ENCODE measurements at places on chromosomes 11 and 22.

- no peak for DNase-seq
These were observed 21.8 kb upstream of the EIF3M start for GRCh38 chr11:32561835-32562234.

GRCh38 chr11:19311308-19312030 is 70.7 kb upstream of the E2F8 start:
- no peak for DNase-seq

DNA sequence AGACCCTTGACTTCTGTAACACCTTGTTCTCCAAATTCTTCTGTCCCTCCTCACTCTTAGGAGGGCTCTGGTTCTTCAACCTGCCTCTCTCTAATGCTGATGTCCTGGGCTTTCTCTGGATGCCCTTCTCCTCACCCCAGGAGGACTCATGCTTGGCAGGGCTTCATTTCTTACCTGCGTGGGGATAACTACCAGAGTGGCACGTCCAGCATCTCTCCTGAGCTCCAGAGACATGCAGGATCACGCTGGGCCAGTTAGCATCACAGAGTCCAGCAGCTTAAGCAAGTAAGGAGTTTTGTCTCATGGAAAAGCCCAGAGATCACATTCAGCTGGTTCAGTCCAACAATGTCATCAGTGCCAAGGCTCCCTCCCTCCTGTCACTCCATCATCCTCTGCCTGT is 36.4 kb downstream of the RTL6 start:
- DNase-seq, result no peak

DNA sequence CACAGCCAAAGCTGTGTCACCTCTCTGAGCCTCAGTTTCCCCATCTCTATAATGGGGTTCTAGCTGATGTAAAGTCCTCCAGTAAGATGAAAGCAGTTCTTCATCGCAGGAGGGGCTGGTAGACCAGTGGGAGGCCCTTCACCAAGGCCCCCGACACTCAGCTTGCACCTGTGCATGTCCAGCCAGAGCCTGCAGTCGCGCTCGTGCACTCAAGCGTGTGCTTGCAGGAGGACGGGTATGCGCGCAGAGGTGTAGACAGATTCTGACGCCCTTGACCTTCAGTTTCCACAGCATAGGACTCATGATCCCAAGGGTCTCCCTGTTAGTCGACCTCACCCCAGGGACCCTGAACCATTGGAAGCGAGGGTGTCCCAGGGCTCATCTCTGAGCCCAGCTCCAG is 633.7 kb downstream of the TBC1D22A start:
- DNase-seq, result no peak

DNA sequence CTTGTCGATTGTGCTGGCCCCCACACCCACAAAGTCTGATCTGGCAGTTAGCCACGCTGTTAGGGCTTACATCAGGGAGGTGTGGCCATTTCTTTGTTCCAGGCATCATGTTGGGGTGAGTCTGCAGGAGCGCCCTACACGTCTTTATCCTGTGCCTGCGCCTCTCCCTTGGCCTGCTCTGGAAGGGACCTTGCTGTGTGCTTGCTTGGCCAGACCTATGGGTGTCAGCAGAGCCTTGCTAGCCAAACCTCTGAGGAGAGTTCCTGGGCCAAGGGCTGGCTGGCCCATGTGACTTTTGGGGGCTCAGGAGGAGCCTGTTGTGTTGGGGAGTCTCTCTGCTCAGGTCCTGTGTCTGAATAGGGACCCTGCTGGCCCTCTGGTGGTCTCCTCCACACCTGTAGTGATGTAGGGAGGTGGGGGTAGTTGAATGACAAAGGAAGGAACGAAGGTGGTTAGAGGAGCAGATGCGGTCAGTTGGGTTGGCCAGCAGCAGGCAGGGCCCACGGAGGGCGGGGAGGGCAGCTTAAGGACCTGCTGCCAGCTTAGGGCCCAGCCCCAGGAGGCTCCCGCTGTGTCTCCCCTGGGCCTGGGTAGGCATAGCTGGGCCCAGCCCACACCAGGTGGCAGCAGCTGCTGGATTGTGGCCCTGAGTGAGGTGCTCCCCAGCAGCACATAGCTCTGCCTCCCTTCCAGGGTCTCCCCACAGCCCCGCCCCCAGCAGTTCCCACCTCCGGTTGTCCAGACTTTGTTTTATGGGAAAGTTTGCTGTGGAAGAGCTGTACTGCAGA is 7.9 kb downstream of the PPIL2 start:
- no peak for DNase-seq

DNA sequence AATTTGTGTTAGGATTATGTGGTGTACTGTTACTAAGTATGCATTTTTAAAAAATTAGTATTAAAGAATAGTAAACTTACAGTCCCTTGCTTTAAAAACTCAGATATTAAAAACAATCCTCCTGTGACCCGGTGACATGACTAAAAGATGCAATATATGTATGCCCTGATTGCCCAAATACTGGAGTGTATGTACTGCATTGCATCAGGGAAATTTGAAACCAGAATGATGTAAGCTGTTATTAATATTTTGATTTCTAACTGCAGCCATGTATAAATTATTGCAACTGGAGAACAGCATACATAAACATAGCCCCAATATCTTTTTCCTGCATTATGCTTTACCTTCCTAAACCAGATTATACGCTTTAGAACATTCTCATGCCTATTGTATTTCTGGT is 3.7 kb upstream of the HSPA8 start:
- DNase-seq, result no peak

GRCh38 chr11:65307298-65308229 is 7.1 kb upstream of the CDC42EP2 start:
- DNase-seq, result no peak

DNA sequence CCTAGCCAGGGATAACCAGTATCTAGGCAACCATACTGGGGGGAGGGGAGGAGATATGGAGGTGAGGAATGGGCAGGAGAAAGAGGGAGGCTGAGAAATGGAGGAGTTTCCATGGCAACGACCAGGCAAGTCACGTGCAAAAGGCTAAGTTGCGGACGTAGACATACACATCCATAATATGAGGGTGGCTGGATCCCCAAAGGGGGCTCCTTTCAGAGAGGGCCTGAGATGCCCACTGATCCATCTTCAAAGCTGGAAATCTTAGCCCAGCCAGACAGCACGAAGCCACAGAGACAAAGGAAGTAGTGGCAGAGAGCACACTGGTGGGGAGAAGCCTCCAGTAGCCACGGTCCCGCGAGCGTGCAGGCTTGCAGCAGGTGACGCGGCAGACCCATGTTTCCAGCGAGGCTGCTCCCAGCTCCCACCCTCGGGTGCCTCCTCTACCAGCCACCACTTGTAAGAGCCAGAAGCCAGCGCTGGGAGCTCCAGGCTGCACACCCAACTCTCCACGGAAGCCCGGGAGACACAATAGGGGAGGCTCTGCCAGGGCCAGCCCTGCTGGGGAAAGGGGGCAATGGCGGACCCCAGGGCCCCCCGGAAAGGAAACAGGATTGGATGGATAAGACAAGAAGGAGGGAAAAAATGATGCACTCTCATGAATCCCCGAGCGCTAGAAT is 938 bp downstream of the FXYD6 start:
- no peak for DNase-seq

- DNase-seq, result no peak
These were observed 61.5 kb downstream of the SYN3 start for GRCh38 chr22:32996702-32997101.

GRCh38 chr11:107017433-107018218 is 650 bp downstream of the GUCY1A2 start:
- DNase-seq, result no peak

GRCh38 chr11:68872216-68873003 is 30.7 kb upstream of the CPT1A start:
- no peak for DNase-seq

GRCh38 chr11:61967924-61968757 is 707 bp upstream of the FTH1 start:
- DNase-seq, result peak; percentile 6

DNA sequence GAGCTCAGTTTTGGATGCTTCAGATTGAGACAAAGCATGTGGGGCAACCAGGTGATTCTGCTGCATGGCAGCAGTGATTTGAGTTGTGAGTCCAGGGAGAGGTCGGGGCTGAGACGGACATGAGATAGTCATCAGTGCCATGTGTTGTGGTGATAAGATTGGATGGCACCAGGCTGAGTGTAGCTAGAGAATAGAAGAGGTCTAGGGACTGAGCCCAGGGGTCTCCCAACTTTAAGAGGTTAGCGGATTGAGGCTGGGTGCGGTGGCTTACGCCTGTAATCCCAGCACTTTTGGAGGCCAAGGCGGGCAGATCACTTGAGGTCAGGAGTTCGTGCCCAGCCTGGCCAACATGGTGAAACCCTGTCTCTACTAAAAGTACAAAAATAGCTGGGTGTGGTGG is 6.3 kb upstream of the CTSD start:
- DNase-seq, result no peak

DNA sequence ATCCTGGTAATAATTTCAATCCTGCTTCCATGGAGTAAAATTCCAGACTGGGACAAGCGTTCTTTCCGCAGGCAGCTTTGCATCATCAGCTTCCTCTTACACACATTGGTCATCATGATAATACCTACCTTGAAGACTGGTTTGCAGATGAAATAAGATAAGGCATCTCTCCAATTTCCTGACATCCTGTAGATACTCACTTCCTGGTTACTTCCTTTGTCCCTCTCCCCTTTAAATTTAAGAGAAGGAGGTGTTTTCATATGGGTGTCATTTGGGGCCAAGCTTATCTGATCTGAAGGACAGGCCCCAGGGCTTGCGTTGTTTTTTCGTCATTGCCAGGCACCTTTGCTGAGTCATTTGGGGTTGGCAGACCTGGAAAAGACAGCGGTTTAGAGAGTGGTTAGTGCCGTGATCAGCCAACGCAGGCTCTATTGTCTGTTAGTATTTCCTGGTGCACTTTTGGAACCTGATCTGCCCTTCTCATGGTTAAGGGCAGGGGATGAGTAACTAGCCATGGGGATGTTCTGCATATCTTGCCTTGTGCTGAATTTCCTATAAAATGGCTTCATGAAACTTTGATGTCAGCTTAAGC is 24.1 kb downstream of the GRAMD1B start:
- peak; percentile 55 for DNase-seq

DNA sequence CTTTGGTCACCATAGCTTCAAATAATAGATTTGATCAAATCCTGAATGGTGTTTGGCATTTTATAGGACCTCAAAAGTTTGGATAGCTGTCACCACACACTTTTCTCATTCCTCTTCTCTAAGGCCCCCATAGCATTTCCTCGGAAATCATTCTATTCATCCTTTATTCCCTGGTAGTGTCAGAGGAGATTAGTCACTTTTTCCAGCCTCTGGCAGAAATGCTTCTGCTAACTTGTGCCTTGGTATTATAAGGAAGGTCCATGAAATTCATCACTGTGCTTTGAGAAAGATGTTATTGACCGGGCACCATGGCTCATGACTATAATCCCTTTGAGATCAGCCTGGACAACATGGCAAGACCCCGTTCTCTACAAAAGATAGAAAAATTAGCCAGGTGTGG is 19.7 kb upstream of the NUP160 start:
- DNase-seq, result no peak

DNA sequence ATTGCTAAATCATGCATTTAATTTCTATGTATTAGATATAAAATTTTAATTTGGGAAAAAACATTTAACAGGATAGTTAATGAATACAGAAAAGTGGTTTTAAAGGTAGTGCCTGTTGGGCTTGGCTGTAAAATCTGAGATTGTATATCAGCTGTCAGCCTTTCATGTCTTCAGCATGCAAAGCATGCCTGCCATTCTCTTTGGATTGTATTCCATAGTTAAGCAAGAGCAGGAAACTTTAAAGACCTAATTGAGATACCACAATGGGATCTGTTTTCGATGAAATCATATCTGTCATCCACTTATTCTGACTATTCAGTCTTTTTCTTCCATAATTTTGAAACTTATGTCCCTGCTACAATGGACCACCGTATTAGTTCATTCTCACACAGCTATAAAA is 451.0 kb upstream of the DDI1 start:
- no peak for DNase-seq

- no peak for DNase-seq
These were observed 131.6 kb downstream of the MN1 start for GRCh38 chr22:27669798-27670599.

DNA sequence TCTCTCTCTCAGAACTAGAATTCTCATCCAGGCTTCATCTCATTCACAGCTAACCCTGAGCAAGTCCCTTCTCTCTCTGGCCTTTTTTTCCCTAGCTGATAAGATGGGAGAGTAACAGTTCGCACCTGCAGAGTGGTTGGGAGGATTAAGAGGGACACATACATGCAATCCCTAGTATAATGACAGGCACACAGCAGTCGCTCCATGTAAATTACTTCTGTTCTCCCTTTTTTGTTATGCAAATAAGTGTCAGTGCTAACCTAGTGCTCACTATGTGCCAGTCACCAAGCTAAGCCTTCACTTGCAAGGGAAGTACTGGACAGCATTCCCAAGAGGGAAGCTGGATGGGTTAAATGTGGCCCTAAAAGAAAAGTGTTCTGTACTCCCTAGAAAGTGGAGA is 63.4 kb downstream of the TENM4 start:
- DNase-seq, result no peak

GRCh38 chr11:111637885-111638284 is 35.6 kb downstream of the SIK2 start:
- no peak for DNase-seq

DNA sequence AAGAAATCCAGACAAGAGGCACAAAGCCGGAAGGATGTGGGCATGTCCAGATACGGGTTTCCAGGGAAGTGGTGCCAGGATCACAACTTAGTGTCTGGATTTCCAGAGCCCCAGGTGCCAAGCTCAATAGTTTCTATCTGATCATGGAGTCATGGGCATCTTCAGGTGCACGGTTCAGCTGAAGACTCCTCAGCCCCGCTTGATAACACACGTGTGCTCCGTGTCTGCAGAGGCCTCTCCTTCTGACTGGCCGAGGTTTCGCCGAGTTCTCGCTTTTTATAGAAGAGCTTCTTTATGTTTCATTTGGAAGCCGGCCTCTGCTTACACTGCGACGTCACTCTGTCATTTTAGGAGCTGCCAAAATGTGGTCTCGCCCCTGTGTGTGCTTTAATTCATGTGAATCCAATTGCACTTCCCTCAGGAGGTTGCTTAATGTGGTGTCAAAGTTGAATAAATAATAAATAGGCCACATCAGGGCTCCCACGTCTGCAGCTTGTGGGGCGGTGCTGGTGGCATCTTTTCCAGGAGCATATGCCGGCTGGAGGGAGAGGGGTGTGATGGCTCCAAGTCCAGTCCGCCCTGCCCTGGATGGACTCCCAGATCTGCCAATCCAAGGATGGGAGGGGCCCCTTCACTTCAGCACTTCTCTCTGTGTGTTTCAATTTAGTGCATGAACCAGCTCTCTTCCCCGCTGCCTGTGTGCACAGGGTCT is 1410.8 kb downstream of the TBC1D22A start:
- DNase-seq, result no peak

DNA sequence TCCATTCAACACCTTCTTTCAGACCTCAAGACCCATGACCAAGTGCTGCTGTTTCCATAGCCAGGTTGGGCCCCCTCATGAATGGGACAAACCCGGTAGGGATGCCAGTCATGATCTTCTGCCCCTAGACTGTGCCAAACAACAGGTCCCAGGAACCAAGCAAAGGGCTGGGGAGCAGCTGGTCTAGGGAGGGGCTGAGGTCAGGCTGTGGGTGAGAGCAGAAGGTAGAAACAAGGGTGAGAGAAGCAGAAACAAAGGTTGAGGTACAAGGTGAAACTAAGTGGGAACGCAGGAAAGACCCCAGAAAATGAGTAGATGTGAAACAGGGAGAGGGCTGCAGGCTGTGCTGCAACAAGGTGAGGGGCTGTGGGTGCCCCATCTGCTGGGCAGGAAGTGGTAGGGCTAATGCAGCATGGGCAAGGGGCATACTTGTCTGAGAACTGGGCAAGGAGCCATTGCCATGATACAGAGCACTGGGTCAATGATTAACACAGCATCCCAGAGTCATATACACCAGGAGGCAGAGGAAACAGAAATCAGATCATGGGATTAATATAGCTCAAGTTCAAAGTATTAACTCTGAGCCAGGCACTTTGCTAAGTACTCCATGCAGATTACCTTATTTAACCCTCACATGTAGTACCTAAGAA is 45.9 kb downstream of the SLC1A2 start:
- no peak for DNase-seq

Data from activated gamma-delta T cell treated with anti-CD3 and anti-CD28 coated beads, Interleukin-2, amount 50 U/mL, for 16 hours (primary cell).